ENCODE measurements at places on chromosomes 3 and 15. TPM values are rescaled to one million over a fixed set of nuclear protein-coding genes. Genes with fewer than 3 reads are reported as not detected.

SLC24A5 gene
- 1.4 TPM for total RNA-seq

ZDHHC19 gene
- not detected for total RNA-seq

GCSAM gene
- total RNA-seq: 0.14 TPM

CYP1A2 gene
- total RNA-seq: 0.13 TPM

ADAMTS17 gene
- 0.43 TPM for total RNA-seq

GOLGA8S gene
- 0.13 TPM for total RNA-seq

GOLGA6L10 gene
- 0.48 TPM for total RNA-seq

MUC20 gene
- 0.49 TPM for total RNA-seq

DNA sequence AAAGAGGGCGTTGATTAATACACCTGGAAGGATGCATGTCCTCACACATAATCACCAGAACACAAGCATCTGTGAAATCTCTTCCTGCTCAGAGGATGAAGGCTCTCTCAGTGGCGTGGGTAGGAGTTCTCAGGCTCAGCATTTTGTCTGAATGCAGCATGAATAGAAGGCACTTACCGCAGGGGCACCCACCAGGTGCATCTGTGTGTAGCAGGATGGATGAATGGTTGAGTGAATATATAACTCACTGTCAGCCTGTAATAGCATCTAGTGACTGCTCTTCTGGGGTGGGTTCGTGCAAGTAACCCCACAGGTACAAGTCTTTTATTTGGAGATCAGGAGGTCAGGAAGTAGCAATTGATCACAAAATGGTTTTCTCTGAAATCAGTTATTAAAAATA is 143.0 kb downstream of the SQOR start:
- no peak for ATAC-seq

DNA sequence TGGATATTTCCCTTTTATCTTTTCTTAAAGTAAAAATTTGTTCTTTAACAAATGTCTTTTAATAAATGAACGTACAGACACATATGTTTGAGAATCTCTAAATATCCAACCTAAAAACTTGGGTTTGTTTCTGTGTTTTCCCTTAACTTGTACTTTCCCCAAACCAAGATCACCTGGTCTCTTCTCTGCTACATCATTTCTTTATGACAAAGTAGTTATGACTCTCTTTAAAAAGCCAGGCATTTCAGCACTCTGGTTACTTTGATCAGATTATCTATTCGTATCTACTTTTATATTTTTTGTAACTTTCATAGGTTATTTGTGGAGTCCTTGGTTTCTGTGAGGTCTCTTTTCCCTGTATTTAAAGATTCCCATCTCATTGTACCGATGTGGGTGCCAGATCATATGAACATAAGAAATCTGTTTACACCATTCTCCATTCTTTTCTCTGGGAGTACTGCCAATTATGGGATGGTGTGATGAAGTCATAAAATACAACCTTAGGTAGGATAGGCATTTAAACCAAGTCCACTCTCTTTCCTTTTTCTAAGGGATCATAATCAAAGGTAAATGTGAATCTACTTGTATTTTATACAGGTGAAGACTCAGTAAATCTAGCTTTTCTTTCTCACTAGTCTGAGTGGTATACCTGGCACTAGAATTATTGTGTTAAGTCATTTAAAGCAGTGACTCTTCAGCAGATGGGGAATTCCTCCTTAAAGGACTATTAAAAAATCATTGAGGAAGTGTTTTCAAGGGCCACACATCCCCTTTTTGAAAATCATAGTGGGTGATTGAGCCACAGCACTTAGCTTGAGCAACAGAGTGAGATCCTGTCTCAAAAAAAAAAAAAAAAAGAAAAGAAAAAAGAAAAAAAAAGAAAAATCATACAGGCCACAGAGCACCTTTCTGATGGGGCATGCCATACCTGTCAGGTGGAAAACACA is 12.4 kb upstream of the NFKBIZ start:
- peak; percentile 36 for ATAC-seq

- ATAC-seq: no peak
Observed at GRCh38 chr3:99681512-99681911, 43.1 kb downstream of the COL8A1 start.

- peak; percentile 71 for ATAC-seq
Observed at GRCh38 chr15:37077623-37078351, 22.6 kb downstream of the MEIS2 start.

- ATAC-seq: peak; percentile 88
Observed at GRCh38 chr15:31200735-31201151, 99.2 kb upstream of the TRPM1 start.

GRCh38 chr3:75982151-75982550 is 196.8 kb upstream of the ZNF717 start:
- no peak for ATAC-seq

DNA sequence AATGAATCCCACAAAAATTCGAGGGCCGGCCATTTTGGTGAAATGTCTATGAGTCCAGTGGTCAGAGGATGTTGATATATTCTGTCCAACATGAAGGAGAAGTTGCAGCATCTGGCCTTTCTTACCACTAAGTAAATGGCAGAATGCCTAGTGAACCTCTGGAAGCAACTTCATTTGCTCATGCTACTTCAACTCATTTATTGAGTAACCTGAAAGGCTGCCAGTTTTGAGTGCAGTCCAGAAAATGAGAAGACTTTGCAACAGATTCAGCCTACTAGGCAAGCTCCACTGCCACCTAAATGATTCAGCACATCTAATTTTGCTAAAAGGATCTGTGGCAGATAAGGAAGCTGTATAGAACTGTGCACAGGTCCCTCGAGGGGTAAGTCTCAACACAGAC is 265.0 kb downstream of the OPA1 start:
- ATAC-seq: peak; percentile 21

DNA sequence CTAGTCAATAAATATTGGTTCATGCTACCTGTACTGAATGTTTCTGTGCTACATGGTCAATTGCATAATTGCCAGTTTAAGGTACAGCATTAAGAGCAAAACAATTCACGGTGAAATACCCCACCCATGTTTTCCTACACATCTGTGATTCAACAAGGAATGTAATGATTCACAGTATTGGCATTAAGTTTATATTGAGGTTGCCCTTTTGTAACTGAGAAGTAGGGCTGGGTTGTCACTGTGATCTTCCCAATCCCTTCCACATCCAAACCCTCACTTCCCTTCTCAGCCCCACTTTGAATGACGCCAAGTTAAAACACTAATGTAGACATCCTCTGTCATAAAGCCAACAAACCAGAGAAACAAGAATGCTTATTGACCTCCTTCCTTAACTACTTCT is 112.0 kb upstream of the TJP1 start:
- no peak for ATAC-seq

- peak; percentile 3 for ATAC-seq
Observed at GRCh38 chr15:74221399-74222239, 14.5 kb upstream of the CCDC33 start.

DNA sequence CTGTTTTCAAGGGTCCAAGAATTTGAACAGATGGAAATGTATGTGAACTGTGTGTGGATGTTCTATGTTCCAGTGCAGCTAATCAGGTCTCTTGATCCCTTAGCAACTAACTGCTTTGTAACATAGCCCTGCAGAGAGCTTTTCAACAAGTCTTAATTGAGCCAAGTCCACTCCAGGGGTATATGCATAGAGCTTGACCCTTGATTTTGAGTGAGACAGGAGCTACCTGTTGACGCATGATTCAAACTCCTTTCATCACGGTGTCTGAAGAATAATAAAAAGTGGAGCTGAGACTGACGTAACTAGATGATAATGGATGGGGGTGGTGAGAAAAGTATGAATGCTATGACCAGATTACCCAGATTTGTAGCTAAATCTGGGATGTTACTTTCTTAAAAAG is 93.3 kb upstream of the CCDC54 start:
- ATAC-seq: no peak

GRCh38 chr15:88393719-88394519 is 73.3 kb downstream of the MRPL46 start:
- ATAC-seq: no peak

- no peak for ATAC-seq
Observed at GRCh38 chr3:104360038-104360437, 1006.7 kb upstream of the ALCAM start.

Measured in motor neuron (in vitro differentiated cells).